Thyroid gland (tissue), 4 donors: ENCODE measurements at places on chromosomes 3 and 15.

GRCh38 chr15:47326410-47327333, 390.6 kb upstream of the SEMA6D start:
- H3K27me3 ChIP-seq = no peaks in the 10 kb centered on the region
- DNase-seq = peak; percentile 18
- no peaks in the 10 kb centered on the region for H3K36me3 ChIP-seq

GRCh38 chr3:37506956-37507535, 332.7 kb upstream of the LRRFIP2 start:
- no peak for DNase-seq
- no peak overlapping the region for H3K4me3 ChIP-seq
- no peaks in the 10 kb centered on the region for H3K27me3 ChIP-seq
- peaks cover 18% of the 10 kb centered on the region for H3K36me3 ChIP-seq

DNA sequence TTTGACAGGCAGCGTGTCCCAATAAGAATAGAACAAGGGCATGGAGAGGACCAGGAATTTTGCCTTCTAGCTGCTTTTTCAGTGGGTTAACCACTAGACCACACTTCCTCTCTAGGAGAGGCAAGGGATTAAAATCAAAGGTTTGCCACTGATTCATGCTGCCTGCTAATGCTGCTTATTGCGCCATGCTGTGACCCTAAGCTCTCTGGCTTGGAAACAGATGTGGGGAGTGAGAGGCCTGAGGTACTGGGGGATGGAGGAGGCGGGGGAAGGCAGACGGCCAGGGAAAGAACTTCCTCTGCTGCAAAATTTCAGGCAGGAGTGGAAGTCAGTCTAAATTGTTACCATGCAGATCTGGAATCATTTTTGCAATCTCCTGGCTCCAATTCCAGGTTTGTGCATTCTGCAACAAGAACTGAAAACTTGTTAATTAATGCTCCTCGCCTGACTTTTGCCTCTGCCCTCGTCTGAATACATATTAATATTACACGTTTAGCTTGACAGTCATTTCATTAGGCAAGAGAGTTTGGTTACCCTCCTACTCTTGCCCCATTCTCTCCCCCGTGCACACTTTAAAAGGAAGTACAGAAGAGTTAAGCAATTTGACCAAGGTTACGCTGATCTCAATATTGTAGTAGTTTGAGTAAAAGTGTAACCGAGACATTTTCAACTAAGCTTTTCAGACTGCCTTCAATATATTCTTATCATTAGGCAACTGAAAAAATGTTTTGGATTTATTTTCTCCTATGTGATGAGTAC, 121.7 kb upstream of the SPRED1 start:
- no peak overlapping the region for H3K27ac ChIP-seq
- no peaks in the 10 kb centered on the region for H3K27me3 ChIP-seq
- H3K36me3 ChIP-seq = no peaks in the 10 kb centered on the region
- H3K4me1 ChIP-seq = peaks cover 13% of the 10 kb centered on the region
- peak; percentile 33 for DNase-seq

DNA sequence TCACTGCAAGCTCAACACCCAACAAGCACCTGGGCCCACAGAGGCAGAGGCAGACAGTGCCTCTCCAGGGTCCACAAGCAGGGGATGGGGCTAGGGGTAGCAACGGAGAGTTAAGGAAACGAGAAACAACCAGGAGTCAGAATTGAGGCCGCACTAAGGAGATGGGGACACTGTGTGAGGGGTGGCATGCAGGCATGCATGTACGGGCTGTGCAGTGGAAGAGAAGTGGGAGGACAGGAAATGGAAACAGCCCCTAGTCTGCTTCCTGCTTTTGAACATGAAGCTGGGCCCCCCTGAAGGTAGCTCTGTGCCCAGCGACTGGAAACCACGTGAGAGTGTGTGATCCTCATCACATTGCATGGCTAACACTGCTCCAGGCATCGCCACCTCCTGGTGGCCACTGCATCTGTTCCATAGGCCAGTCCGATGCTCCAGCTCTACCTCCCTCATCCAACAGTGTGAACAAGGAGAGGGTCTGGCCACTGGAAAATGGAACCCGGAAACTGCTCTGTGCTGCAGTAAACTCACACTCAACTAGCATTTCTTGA, 44.0 kb downstream of the XXYLT1 start:
- no peak overlapping the region for H3K27ac ChIP-seq
- DNase-seq = peak; percentile 5
- H3K27me3 ChIP-seq = no peaks in the 10 kb centered on the region

DNA sequence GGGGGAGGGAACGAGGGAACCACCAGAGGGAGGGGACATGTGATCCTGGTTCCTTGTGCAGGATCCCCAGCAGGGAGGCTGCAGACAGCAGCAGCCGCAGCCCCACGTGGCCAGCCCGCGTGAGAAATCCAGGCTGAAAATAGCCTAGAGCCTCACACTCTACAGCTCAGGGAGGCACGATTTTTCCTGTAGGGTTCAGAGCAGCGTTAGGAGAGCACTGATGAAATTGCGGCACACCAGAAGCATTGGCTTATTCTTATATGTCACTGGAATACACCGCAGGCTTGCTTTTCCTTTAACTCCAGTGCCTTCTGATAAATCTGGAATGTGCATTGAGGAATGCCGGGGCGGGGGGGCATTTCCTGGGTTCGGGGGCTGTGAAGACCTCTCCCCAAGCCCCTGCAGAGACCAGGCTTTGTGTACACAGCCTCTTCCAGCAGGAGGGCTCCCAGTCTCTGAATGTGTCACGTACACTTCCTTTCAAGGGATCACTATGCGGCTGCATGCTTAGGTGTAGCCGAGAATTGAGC, 193.0 kb downstream of the ATP10A start:
- H3K4me3 ChIP-seq = no peak overlapping the region
- no peaks in the 10 kb centered on the region for H3K36me3 ChIP-seq
- H3K27me3 ChIP-seq = peaks cover 4% of the 10 kb centered on the region
- DNase-seq = no peak
- H3K27ac ChIP-seq = no peak overlapping the region

- DNase-seq = peak; percentile 3
- no peaks in the 10 kb centered on the region for H3K4me1 ChIP-seq
- no peak overlapping the region for H3K27ac ChIP-seq
- H3K36me3 ChIP-seq = no peaks in the 10 kb centered on the region
Measured at GRCh38 chr3:114122027-114122709, 56.7 kb downstream of the DRD3 start.

GRCh38 chr3:23823620-23824019, 17.9 kb downstream of the UBE2E1 start:
- no peaks in the 10 kb centered on the region for H3K27me3 ChIP-seq
- no peak for DNase-seq
- H3K4me1 ChIP-seq = peaks cover 59% of the 10 kb centered on the region
- H3K36me3 ChIP-seq = no peaks in the 10 kb centered on the region
- H3K27ac ChIP-seq = no peak overlapping the region

DNA sequence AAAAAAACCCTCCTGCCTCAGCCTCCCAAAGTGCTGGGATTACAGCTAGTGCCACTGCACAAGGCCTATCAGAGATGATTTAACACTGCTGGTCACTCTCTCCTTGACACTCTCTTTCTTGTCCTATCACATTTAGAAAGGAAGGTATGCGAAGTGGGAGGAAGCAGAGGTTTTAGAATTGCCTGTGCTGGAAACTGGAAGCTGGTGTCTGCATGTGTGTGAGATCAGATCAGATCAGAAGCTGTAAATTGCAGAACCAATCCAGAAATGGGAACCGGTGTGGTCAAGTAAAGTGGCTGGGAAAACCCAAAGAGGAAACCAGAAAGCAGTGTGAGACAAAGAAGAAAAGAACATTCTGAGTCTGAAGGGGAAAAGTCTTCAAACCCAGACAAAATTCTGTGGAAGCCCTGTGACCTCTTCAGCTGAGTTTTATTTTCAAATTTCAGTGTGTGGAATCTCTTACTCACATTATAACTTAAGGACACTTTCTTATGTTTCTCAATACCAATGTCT, 2.8 kb downstream of the EFHB start:
- no peaks in the 10 kb centered on the region for H3K4me1 ChIP-seq
- no peak overlapping the region for H3K4me3 ChIP-seq
- no peaks in the 10 kb centered on the region for H3K27me3 ChIP-seq
- no peaks in the 10 kb centered on the region for H3K36me3 ChIP-seq
- DNase-seq = no peak

- peaks cover 6% of the 10 kb centered on the region for H3K36me3 ChIP-seq
- H3K27ac ChIP-seq = no peak overlapping the region
- DNase-seq = no peak
- H3K4me3 ChIP-seq = no peak overlapping the region
- no peaks in the 10 kb centered on the region for H3K27me3 ChIP-seq
Measured at GRCh38 chr15:63288778-63289378, 11.5 kb downstream of the APH1B start.

- H3K4me3 ChIP-seq = no peak overlapping the region
- H3K27ac ChIP-seq = no peak overlapping the region
- no peaks in the 10 kb centered on the region for H3K4me1 ChIP-seq
- H3K36me3 ChIP-seq = no peaks in the 10 kb centered on the region
Measured at GRCh38 chr3:14304101-14305045, 98.0 kb upstream of the SLC6A6 start.

DNA sequence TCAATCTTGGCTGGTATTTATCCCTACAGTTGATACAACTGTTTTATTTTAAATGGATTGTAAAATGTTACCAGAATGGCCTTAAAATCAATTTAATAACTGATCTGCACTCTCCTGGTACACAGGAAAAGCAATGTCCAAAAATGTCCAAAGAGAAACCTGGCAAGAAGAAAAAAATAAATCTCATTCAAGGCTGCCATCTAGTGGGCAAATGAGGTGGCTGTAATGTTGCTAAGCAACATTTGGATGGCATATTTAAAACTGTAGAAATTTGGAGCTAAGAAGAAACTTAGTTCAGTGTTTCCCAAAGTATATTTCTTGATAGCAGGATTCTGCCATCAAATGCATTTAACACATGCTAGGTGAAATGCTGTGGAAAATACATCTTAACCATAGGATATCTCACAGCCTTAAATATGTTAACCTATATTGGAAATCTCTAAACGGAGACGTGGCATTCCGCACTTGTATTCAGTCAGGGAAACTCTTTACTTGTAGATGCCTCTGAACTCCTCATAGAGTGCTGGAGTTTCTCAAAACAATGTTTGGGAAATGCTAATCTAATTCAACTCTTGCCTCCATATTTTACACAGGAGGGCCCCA, 216.8 kb downstream of the ERC2 start:
- no peak overlapping the region for H3K4me3 ChIP-seq
- H3K4me1 ChIP-seq = no peaks in the 10 kb centered on the region
- H3K27me3 ChIP-seq = no peaks in the 10 kb centered on the region
- peak; percentile 38 for DNase-seq

DNA sequence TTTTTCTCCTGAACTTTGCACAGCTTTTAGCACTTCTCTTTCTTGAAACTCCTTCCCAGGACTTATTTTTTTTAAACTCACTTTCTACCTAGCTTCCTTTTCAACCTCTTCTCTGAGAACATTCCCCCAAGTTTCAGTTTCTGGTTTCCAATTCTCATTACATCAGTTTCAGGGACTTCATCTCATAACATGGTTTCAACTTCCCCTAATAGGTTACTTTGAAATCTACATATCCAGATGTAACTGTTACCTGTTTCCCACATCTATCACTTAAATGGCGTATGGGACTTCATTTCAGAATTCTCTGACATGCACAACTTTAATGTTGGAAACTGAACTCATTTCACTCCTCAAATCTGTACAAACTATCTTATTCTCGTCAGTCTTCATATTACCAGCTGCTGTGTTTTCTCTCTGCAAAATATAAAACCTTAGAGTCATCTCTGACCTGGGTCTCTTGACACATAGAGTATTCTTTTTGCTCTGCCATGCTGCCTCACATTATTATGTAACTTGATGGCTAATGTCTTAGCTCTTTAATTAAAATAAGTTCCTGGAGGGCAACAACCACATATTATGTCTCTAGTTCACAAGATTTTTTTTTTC, 58.4 kb downstream of the NME9 start:
- H3K4me1 ChIP-seq = no peaks in the 10 kb centered on the region
- no peak overlapping the region for H3K4me3 ChIP-seq
- DNase-seq = no peak

DNA sequence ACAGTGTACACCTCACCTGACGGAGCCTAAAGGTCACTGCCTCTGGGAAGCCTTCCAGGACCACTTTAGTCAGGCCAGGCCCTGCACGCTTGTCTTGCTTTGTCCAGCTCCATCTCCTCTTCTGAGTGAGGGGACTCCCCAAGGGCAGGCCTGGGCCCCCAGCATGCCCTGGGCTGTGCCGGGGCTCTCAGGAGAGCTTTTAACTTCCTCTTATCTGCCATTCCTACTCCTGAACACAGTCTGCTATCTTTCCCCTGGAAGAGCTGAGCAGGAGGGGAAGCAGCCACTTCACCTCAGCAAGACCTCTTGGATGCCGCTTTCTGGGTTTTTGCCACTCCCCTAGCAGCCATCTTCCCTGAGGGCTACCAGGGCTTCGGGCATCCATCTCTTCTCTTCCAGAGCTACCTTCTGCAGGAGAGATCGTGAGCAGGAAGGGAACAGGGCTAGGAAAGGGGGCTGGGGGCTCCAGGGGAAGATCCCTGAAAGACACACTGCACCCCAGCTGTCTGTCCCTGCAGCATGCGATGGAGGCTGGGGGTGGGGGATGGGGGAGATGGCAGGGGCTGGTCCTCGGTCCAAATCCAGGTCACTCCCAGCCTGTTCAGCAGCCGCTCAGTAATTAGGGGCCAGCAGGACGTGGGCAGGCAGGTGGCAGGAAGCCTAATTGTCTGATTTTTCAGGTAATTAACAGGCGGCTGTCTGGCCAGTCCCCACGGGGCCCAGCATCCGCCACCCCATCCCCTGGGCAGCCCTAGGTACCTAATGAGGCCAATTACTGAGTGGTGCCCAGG, 19.9 kb upstream of the RPL29 start:
- no peak for DNase-seq
- no peak overlapping the region for H3K4me3 ChIP-seq
- no peak overlapping the region for H3K27ac ChIP-seq
- no peaks in the 10 kb centered on the region for H3K27me3 ChIP-seq

DNA sequence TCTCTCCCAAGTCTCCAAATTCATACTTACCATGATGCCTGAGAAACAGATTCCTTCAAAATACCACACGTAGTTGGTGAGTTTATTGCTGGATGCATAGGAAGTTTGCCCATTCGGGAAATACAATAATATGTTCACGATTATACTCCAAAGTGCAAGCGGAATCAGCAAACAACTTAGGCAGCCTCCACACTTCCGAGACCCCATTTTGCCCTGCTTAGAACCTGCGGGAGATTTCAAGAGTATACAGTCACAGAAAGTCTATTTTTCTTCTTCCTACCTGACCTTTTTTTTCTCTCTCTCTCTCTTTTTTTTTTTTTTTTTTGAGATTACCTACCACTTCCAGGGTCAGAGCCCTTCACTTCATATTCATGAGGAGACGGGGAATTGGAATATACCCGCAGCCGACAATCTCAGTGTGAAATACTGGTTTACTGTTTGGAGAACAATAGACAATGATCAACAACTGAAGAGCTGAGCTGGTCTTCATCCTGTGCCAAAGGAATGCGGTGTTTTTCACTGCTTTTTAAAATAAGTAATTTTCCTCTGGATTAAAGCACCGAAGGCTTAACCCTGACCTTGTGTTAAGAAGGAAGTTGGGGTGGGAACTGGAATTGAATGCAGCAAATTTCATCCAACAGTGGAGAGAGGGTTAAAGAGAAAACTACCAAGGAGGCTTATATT, at the start of gene TM4SF18:
Gene TM4SF18, minus strand, starts transcription at position 461 of the 684 bp plus-strand sequence. Its CDS starts 254 bp downstream, at position 207.
- H3K27ac ChIP-seq = peak within 1 kb of the TSS; percentile 60
- no peaks in the 10 kb centered on the region for H3K4me1 ChIP-seq
- no peaks in the 10 kb centered on the region for H3K27me3 ChIP-seq
- no peak for DNase-seq
- H3K4me3 ChIP-seq = no peak within 1 kb of the TSS
- H3K36me3 ChIP-seq = no peaks in the 10 kb centered on the region

GRCh38 chr3:193851428-193851847, 258.4 kb downstream of the OPA1 start:
- peak overlapping the region; percentile 82 for H3K27ac ChIP-seq
- no peaks in the 10 kb centered on the region for H3K27me3 ChIP-seq
- no peaks in the 10 kb centered on the region for H3K36me3 ChIP-seq
- DNase-seq = peak; percentile 43
- no peak overlapping the region for H3K4me3 ChIP-seq
